ENCODE measurements at places on chromosomes 11 and 22.

GRCh38 chr22:42889304-42889703 is 32.2 kb upstream of the ARFGAP3 start:
- no peak for DNase-seq

DNA sequence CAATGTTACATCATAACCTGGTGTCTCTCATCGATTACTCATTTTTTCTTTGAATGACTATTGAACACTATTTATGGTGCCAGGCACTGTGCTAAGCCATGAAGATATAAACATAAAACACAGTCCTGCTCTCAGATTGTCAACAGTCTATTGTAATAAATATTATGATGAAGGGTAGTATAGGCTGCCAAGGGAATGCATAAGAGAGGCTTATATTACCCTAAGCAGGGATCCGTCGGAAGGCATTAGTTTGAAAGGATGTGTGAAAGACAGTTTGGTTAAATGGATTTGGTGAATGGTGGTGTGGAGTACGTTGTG is 7.2 kb upstream of the CCDC90B start:
- no peak for DNase-seq

GRCh38 chr22:33299245-33299956 is 241.2 kb upstream of the SYN3 start:
- DNase-seq: no peak

DNA sequence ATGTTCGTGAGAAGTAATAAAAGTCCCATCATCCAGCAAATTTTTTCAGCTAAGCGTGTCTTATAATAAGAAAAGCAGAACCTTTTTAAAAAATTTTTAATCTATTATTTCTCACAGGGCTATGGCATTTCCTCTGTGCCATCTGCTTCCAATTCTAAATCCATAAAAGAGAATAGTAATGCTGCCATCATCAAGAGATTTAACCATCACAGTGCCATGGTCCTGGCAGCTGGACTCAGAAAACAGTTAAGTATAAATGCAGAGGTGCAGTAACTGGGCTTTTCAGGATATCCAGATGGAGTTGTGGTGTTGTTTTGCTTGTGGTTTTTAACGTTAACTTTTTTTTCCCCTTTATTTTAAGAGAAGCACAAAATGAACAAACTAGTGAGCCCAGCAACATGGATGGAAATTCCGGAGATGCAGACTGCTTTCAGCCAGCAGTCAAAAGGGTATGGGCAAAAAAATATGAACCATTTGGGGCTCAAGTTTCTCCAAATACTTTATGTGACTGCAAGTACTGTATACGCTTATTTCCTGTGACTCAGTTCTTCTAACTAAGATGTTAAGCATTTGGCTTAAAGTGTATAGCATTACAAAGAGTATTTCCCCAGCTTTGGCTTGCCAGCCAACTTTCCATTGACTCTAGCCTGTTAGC is 25.2 kb downstream of the GTF2H1 start:
- DNase-seq: no peak

- peak; percentile 58 for DNase-seq
Observed at GRCh38 chr11:3132831-3133260, 32.3 kb downstream of the OSBPL5 start.

GRCh38 chr11:41795004-41795403 is 335.6 kb upstream of the LRRC4C start:
- DNase-seq: no peak

DNA sequence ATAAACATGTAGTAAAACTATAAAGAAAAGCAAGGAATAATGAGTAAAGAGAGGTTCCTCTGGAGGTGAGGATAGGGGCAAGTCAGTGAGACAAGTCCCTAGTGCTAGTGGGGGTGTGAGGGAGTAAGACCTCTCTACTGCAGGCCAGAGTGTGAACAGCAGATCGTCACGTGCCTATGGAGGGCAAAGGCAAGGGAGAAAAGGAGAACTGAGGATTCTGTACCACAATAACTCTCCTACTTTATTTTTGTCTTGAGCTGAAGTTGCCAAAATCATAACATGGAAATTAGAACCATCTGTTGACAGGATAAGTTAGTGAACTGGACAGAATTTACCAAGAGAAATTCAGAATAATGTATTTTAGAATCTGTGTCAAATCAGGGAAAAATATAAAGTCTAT is 77.6 kb downstream of the ENTHD1 start:
- no peak for DNase-seq

GRCh38 chr11:65802841-65803240 is 16.0 kb downstream of the OVOL1 start:
- no peak for DNase-seq

DNA sequence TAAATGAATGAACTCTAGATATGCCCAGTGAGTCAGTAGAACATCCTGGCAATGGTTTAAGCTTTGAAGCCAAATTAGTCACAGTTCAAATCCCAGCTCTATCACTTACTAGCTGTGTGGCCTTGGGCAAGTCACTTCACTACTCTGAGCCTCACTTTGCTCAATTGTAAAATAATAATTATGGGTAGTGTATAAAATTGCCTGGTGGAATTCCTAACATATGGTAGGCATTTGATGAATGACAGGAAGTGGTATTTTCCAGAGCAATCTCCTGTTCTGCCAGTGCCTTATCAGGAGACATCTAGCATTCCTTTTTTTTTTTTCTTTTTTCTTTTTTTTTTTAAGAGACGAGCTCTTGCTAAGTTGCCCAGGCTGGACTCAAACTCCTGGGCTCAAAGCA is 13.0 kb downstream of the SCN4B start:
- no peak for DNase-seq

- DNase-seq: peak; percentile 44
Observed at GRCh38 chr11:29272019-29272654, 744.7 kb downstream of the KCNA4 start.

DNA sequence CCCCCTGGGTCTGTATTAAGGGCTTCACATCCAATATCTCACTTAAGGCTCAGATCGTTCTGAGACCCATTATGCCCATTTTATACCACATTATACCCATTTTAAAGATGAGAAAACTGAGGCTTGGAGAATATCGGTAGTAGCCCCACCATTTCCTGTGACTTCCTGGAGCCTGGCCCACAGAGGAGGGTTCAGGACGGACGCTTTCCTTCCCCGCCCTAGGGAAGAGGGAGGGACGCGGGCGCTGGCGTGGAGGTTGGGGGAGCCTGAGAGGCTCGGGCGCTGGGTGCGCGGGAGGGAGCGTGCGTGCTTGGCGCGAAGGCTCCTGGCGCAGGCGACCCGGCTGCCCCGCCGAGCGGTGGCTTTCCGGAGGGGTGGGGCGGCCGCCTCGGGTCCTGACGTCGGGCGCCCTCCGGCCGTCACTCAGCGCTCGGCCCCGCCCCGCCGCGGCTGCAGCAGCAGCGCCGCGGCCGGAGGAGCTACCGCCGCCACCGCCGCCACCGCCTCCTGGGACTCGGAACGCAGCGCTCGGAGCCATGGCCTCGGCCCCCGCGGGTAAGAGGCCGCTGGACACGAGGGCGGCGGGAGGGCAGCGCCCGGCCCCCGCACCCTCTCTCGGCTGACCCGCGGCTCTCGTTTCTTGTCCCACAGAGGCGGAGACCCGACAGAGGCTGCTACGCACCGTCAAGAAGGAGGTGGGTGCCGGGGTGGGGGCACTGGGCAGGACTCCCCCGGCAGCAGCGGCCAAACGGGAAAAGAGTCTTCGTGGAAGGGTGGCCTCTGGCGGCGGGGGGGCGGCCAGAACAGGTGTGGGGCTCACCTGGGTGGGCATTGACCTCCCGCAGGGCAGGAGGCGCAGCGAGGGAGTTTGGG is at the start of gene SGSM1:
Gene SGSM1 (plus strand): TSS at position 422 of the 873 bp plus-strand sequence. CDS start 115 bp downstream, at position 537.
- peak; percentile 74 for DNase-seq

DNA sequence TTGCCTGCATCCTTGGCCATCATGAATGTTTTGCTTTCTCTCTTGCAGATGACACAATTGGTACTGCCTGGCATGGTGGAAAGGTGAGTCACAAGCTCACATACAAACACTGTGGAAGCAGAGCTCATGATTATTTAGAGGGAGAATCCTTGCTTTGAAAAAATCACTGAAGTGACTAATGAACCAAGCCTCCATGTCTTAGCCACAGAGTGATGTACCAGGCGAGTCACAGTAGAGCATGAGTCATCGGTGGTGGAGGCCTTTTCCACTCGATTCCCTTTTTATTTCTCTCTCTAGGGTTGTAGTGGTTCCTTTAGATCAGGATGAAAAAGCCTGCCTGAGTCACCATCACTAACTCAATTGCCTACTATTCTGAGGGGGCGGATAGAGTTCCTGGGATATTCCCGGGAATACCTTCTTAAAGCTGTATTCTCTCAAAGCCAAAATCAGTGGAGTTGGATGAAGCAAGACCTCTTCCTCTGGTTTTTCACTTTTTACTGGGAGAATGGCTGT is 49.6 kb upstream of the ALKBH3 start:
- no peak for DNase-seq

- no peak for DNase-seq
Observed at GRCh38 chr11:57222239-57222638, 14.8 kb downstream of the APLNR start.

DNA sequence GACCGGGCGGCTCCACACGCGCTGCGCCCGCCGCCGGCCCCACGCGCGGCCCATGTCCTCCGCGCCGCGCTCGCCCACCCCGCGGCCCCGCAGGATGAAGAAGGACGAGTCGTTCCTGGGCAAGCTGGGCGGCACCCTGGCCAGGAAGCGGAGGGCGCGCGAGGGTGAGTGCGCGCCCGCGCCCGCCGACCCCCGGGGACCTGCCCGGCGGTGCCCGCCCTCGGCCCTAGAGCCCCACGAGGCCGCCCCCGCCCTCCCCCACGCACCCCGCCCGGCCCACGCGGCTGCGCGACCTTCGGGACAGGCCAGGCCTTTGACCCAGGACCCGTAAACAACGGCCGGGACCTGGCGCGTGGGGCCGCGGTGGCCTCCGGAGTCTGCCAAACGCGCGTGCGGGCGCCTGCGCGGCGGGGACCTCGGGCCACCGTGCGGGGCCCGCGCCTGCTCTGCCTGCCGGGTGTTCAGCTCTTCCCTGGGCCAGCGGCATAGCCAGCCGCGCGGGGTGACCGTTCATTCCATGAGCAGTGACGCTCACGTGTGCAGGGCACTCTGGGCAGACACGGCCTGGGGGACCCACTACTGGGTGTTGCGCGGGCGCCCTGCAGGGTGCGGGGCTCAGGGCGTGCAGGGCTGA is at the start of gene PARVB:
Gene PARVB (plus strand): TSS at position 15 of the 634 bp plus-strand sequence. CDS start 38 bp downstream, at position 53.
- no peak for DNase-seq

- DNase-seq: no peak
Observed at GRCh38 chr11:102318469-102318868, 1.2 kb downstream of the BIRC3 start.

DNA sequence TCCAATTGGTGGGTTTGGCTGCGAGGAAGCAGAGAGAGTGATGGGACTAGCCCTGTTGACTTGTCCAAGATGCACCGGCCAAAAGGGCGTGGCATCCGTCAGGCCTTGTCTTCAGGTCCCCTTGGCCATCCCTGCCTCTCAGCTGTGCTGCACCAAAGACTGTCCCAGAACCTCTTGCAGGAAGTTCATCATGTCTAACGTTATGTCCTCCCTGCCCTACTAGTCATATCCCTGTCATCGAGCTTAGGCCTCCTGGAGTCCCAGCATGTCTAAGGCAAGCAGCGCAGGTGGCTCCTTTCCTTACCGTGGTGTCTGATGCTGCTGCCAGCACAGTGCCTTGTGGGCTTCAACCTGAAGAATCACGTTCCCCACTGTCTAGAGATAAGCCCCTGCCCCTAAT is 51.2 kb downstream of the NECTIN1 start:
- DNase-seq: no peak

DNA sequence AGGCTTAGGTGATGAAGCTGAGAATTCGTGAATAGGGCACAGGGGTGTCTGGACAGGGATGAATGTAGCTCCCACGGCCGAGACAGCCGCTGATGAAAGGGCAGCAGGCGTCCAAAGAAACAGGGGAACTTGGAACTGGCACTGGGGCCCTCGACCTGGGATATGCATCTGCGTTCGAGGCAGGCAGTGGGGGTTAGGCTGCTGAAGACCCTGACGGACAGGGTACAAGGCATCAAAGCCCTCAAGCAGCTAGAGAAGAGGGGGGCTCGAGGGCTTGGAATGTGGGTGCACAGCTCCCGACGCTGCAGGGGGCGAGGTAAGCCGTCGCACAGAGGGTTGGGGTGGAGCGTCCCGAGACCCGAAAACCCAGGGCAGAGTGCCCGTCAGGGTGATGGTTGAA is 6.9 kb upstream of the SYT8 start:
- DNase-seq: no peak

- no peak for DNase-seq
Observed at GRCh38 chr22:49994361-49995040, 18.1 kb downstream of the IL17REL start.

GRCh38 chr11:1547467-1548098 is 24.5 kb downstream of the DUSP8 start:
- peak; percentile 24 for DNase-seq
